ENCODE measurements at places on chromosomes 3 and 15. TPM values are rescaled to one million over a fixed set of nuclear protein-coding genes. Genes with fewer than 3 reads are reported as not detected.
A peak's percentile ranks its signal among the peaks of the same experiment; 100 is the strongest.

TM4SF1 gene
- total RNA-seq = 106 TPM

GRCh38 chr15:75202251-75203016 is 752 bp downstream of the C15orf39 start:
- peak; percentile 78 for DNase-seq

SLCO2A1 gene
- 3.7 TPM for total RNA-seq

ZNF609 gene
- total RNA-seq = 20.9 TPM

KLF15 gene
- total RNA-seq = 7.9 TPM

GRCh38 chr3:110261141-110261540 is 810.5 kb upstream of the NECTIN3 start:
- DNase-seq = peak; percentile 12

- no peak for DNase-seq
These were observed 5.5 kb upstream of the RNF111 start for GRCh38 chr15:58981808-58982475.

GRCh38 chr15:101578443-101578894 is 73.7 kb downstream of the TM2D3 start:
- no peak for DNase-seq

DNA sequence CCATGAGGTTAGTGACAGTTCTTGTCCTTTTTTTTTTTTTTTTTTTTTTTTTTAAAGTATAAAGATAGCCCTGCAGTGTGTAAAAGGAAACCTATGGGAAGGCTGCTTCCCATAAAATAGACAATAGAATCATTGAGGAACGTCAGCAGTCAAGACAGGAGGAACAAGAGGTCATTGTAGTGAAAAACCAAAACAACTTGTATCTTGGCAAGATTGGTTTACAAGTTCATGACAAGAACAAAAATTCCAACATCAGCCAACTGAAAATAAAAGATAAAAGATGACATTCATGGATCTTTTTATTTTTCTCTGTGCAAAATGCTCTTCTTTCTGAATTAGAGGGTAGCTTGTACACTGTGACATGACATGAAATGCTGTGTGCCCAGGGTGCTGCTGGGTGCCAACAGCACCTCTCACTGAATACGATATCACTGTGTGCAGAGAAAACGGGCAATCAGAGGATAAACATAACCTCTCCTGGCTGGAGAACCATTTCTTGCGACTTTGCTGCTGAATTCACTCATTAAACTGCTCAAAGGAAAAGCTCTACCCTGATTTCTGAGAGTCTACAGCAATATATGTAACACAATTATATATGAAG is 30.1 kb upstream of the IP6K2 start:
- no peak for DNase-seq

GRCh38 chr3:132615881-132616280 is 18.8 kb downstream of the ACKR4 start:
- DNase-seq = no peak

DNA sequence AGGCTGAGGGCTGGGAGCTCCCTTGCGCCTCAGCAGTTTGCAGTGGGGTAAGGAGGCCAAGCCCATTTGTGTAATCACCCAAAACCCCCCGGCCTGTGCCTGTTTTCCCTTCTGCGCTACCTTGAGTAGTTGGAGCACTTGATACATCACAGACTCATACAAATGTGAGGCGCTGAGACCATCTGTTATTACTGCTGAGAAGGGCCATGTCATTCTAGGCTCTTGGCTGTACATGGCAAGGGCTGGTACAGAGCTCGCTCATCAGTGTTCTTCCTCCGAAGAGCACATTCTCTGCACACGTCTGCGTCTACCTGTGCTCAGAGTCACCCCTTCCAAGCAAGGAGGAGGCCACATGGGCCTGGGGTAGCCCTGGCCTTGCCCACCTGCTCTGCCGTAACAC is 9.3 kb downstream of the PLA2G4B start:
- DNase-seq = no peak

DNA sequence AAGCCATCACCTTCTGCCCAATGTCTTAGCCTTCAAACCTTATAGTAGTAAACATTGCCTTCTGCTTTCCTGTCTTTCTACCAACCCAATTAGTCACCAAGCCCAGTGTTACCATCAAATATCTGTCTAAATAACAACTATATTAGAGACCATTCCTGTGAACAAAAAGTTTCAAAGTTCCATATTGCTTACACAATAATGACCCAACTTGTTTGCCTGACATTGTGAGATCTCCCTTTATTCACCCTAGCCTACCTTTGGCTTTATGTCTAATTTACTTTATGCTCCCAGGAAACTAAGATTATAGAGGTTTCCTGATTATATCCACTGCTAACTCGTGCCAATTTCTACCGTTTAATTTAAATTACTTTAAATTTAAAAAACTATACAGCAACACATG is 26.0 kb upstream of the KCNAB1 start:
- DNase-seq = no peak

CFAP44 gene
- 33.1 TPM for total RNA-seq

GRCh38 chr3:187994221-187995042 is 159.5 kb upstream of the LPP start:
- no peak for DNase-seq

CD80 gene
- 0.20 TPM for total RNA-seq
